ENCODE measurements at places on chromosomes 16 and 17. TPM values are rescaled to one million over a fixed set of nuclear protein-coding genes. Genes with fewer than 3 reads are reported as not detected.

The LAT gene
- total RNA-seq: 0.78 TPM

The CFAP119 gene
- total RNA-seq: 0.91 TPM

The KRTAP1-1 gene
- total RNA-seq: not detected

The SEPTIN12 gene
- total RNA-seq: not detected

The PITPNM3 gene
- 2.4 TPM for total RNA-seq

The EFNB3 gene
- total RNA-seq: 0.39 TPM

The PPL gene
- 7.7 TPM for total RNA-seq

The CMTM1 gene
- 2.2 TPM for total RNA-seq

The RTN4RL1 gene
- total RNA-seq: 0.46 TPM

The OR2C1 gene
- total RNA-seq: 0.26 TPM

The PDXDC1 gene
- 96.7 TPM for total RNA-seq

The DGKE gene
- 7.4 TPM for total RNA-seq

The EFCAB5 gene
- total RNA-seq: 0.13 TPM

The WSCD1 gene
- 0.85 TPM for total RNA-seq

The RHOT2 gene
- total RNA-seq: 39.2 TPM

The SHMT1 gene
- total RNA-seq: 3.7 TPM

The TMEM132E gene
- total RNA-seq: 0.07 TPM

The PLA2G10 gene
- not detected for total RNA-seq

The HBA1 gene
- total RNA-seq: not detected

The TEX19 gene
- total RNA-seq: not detected

The DOC2A gene
- 0.33 TPM for total RNA-seq

The HOXB13 gene
- not detected for total RNA-seq

The SLC6A2 gene
- not detected for total RNA-seq

The IRX3 gene
- 0.10 TPM for total RNA-seq

The TRIM65 gene
- total RNA-seq: 16.5 TPM

The ESRP2 gene
- 0.07 TPM for total RNA-seq

The SRL gene
- 0.13 TPM for total RNA-seq

The TBC1D3G gene
- not detected for total RNA-seq

The NPIPB9 gene
- 0.72 TPM for total RNA-seq

The TM4SF5 gene
- not detected for total RNA-seq

The PRKCA gene
- 34.0 TPM for total RNA-seq

The CRHR1 gene
- not detected for total RNA-seq

The APRT gene
- 56.4 TPM for total RNA-seq

The TVP23A gene
- not detected for total RNA-seq

The CD68 gene
- 59.6 TPM for total RNA-seq

The AANAT gene
- total RNA-seq: not detected

The CREBBP gene
- 19.6 TPM for total RNA-seq

The IGSF6 gene
- total RNA-seq: not detected

The LPO gene
- total RNA-seq: 0.07 TPM
